Cerebellum (tissue), 4 donors: ENCODE measurements at places on chromosomes 7 and 10.

- DNase-seq: no peak
Measured at GRCh38 chr7:135602304-135602703, 44.6 kb downstream of the NUP205 start.

DNA sequence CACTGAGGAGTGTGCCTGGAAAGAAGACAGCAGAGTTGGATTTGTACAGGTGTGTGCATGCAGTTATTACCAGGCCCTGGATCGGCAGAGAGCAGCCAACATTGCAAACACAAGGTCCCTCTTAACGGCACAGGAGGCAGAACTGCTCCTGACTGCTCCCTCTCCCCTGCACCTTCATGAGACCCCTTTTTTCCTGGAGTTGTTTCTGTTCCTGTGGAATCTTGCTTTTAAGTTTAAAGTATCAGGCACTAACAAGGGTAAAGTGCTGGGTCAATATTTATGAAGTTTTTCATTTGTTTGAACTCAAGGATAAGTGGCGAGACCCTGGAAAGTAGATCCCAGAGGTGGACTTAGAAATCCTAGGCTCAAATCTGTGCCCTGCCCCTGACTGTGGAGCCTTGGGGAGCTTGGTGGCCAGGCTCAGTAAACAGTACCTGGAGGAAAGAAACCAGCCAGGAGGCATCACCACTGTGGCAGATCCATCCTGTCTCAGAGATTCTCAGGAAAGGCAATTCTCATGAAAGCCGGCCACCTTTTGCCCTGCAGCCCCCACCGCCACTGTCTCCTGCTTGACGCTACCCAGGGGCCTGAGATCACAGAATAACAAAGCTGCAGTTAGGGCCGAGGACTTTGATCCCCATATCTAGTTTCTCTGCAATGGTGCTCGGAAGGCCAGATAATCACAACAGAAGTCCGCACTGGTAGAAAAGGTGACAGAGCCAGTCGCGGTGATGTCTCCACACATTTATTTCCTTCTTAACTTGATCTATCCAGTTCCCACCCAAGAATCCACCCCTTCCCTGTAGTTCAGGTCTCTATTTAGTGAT, 36.7 kb downstream of the DDC start:
- no peak for DNase-seq

DNA sequence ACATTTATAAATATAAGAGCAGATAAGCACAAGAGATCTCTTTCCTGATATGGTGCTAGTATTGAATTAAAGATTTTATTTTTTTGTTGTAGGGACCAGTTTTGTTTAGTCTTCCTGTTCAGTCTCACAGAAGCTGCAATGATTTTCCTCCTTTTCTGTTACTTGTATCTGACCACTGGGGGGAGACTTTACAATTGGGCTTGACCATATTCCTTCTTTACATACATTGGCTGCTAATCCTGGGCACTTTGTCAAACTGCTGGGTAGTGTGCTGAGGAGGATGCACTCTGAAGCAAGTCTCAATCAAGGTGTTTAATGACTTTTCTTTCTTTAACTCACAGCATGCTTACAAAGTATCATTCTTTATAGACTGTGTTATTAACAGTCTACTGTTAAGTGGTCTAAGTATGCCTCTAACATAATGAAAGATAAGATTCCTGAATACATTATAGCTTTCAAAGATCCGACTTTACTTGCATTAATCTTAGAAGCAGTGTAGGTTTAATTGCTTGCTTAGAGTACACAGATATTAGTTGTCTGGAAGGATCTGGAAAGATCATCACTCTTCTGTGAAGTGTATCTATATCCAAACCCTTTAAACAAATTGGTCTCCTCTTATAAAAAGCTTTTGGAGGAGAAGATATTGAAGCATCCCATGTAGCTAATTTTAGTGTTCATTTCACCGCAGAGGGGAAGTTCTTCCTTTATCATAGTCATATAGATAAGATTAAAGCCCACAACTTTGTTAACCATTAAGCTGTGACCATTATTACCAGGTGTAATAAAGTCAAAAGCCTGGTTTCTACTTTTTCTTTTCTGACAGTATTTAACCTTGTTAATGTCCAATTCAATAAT, 3.1 kb downstream of the PALS2 start:
- peak; percentile 26 for DNase-seq

DNA sequence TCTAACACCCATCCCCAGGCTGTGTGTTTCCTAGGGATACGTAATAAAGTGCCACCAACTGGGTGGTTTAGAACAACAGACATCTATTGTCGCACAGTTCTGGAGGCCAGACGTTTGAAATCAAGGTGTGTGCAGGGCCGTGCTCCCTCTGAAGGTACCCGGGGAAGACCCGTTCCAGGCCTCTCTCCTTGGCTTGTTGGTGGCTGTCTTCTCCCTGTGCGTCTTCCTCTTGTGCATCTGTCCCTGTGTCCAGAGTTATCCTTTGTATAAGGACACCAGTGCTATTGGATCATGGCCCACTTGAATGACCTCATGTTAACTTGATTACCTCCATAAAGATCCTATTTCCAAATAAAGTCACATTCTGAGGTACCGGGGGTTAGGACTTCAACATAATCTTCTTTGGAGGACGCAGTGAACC, 15.6 kb downstream of the GRK5 start:
- DNase-seq: no peak

GRCh38 chr10:132486539-132487121, 51.0 kb upstream of the INPP5A start:
- no peak for DNase-seq

- no peak for DNase-seq
Measured at GRCh38 chr7:19294619-19295018, 149.4 kb upstream of the FERD3L start.

DNA sequence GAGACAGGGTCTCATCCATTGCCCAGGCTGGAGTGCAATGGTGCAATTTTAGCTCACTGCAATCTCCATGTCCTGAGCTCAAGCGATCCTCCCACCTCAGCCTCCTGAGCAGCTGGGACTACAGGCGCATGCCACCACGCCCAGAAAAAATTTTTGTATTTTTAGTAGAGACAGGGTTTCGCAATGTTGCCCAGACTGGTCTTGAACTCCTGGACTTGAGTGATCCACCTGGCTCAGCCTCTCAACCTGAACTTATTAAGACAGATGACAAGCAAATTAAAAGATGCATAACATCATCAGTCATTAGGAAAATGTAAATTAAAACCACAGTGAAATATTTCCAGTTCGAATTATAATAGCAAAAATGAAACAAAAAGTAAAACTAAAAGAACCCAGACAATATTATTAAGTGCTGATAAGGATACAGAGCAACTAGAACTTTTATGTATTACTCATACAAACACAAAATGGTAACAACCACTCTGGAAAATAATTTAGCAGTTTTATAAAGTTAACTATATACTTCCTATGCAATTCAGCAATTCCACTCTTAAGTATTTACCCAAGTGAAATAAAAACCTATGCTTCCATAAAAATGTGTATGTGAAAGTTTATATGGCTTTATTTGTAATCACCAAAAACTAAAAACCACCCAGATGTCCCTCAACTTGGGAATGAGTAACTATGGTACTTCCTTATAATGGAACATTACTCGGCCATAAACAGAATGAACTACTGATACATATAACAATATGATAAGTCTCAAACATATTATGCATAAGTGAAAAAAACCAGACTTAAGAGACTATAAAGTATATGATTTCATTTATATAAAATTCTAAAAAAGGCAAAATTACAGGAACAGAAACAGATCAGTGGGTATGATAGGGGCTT, 15.3 kb downstream of the ZFAND4 start:
- DNase-seq: no peak

DNA sequence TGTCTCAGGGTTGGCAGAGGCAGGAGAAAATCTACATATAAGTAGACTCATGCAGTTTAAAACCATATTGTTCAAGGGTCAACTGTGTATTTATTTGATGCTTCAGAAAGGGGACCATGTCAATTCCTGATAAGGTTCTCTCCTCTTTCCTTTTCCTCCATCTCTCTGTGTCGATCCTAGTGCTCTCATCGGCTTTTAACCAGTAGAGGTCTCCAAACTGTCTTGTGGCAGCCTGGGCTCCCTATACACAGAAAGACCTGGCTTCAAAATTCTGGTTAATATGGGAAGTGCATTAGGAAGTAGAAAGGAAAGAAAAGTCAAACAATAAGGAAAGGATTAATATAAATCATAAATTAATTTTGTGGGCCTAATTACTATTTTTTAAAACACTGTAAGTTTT, 304.4 kb upstream of the C7orf33 start:
- DNase-seq: no peak

DNA sequence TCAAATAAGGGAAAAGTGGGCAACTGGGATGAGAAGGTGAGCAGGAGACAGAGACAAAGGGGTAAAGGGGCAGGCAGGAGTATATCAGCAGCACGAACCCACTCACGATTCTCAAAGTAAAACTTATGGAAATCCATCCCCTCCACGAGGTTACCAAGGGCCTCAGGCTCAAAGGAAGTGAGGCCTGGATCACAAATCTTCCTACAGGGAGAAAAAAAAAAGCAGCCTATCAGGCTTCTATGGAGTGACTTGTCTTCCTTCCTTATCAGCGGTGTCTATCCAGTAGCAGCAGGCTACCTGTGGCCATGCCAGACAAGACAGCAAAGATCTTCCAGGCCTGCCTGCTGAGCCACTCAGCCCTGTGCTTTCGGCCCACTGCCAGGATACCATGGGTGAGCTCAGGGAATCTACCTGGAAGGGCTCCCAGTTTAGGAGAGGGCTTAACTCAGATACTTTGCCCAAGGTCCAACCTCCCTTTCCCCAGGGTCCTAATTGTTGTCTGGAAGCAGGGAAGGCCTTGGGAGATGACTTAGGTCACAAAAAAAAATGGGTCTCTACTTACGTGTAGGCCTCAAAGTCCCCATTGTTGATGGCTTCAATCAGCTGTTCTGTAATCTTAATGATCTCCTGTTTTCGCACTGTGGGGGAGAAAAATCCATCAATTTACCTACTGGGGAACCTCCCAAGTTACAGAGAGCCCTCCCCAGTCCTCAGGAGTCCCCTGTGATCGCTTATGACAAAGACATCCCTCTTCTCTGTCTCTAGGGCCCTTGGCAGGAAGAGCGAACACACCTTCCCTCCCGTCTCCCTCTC, 5.7 kb upstream of the NDST2 start:
- no peak for DNase-seq

DNA sequence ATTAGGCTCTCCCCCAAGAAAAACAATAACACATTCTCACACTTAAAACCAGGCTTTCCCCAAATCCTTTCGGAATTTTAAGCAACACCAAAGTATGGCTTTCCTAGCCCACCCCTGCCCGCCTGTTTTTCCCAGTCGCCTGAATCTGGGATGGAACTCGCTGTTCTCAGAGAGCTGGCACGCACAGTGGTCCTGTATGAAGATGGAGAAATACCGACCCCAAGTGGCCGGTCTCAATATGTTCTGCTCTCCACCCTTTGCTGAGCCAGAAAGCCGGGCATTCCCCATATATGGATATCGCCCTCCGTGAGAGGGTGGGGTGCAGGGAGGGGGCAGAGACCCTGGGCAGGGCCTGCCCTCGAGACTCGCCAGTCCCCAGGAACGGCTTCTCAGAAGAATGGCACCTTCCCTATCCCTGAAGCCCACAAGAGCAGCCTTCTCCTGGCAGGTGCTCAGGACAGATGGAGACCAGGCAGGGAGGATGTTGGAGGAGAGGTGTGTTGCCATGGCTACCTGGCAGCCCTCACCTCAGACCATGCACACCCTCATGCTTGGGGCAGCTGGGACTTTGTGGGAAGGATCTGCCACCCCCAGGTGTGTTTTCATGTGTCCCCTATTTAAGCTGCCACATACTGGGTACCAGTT, 3.4 kb downstream of the TACR2 start:
- peak; percentile 95 for DNase-seq

DNA sequence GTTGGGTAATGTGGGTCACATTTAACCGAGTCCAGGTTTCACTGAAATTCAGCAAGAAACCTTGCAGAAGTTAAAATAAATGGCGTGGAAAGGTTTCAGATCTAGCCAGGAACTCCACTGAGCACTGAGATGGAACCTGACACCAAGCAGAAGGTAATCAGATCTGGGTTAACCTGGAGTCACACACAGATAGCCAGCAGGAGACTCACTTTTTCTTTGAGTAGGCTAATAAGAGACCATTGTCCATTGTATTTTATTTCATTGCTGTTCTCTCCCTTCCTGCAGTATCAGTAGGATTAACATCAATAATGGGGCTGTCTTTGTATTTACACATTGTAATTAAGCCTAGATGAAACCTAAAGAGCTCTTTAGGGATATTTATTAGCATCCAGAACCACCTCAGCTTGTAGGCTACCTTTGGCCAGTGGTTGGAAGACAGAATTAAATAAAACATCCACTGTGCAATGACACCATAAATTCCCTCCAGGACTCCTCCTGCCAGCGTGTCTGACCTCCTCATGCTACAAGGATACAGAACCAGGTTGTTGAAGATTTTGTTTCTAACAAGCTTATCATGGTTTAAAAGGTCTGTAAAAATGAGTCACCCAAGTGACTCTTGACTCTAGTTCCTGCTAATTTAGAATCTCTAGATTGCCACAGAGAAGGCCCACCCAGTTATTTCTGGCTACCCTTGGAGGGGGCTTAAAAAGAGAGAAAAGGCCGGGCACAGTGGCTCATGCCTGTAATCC, 151.1 kb downstream of the SORCS1 start:
- no peak for DNase-seq

GRCh38 chr10:30836406-30836805, 195.3 kb downstream of the ZNF438 start:
- DNase-seq: no peak

DNA sequence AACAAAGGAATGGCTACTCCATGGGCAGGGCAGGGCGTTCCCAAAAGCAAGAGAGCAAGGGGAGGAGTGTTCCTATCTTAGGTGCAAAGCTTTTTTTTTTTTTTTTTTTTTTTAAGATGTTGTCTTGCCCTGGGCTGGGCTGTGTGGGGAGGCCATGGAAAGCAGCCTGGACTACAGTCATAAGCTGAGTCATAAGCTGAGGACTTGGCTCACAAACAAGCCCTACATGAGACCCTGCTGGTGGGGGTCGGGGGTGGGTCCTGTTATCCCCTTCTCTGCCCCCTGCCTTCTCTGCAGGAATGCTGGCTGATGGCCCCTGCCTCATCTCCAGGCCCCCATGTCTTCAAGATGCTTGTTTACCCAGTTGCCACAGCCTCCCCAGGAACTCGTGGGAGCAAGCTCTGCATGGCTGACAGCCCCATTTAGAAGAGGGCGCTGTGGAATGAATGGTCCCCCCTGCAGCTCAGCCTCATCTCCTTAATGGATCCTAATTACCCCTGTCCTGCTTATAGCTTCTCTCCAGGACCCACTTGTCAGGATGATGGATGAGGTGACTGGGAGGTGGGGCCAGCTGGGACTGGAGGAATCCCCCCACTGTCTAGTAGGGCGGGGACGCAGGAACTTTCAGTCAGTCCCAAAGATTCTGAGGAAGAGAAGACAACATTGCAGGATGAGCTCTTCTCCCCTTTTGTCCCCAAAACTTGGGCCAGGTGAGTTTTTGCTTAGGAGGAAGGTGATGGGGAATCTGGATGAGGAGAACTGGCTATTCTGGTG, 340.8 kb upstream of the PODXL start:
- no peak for DNase-seq

DNA sequence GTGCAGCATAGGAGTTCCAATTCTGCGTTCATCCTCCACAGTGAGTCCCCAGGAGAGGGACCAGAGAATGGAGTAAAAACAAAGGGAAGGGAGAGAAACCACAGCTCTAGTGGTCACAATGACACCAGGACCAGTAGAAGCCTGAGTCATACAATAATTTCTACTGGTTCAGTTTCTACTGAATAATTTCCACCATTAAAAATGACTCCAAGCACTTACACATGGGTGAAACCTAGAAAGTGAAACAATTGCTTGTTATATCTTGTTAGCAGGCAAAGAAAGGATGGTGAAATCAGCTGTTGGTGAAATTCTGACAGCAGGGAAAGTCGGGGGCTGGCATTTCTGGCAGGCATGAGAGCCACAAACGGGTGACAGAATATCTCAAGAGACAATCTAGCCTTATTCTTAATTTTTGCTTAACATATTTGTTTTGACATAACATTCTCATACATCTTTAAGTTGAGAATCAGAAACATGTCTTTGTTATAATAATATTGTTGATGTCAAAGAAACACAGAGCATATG, 1065.8 kb upstream of the C7orf33 start:
- DNase-seq: no peak
